Bladder microvascular endothelial cell (primary cell): ENCODE measurements at places on chromosomes 6 and 20. TPM values are rescaled to one million over a fixed set of nuclear protein-coding genes. Genes with fewer than 3 reads are reported as not detected.

MTCH1 gene
- 176 and 245 TPM in 2 replicates for total RNA-seq

TBXT gene
- not detected in 2 replicates for total RNA-seq

CARMIL1 gene
- 1.7 and 6.8 TPM in 2 replicates for total RNA-seq

SCRT2 gene
- total RNA-seq: not detected in 2 replicates

TRIM31 gene
- not detected in 2 replicates for total RNA-seq

FKBP1C gene
- 0.32 and 0.38 TPM in 2 replicates for total RNA-seq

BMP6 gene
- 101 and 330 TPM in 2 replicates for total RNA-seq

SLC22A2 gene
- not detected in 2 replicates for total RNA-seq

GLP1R gene
- not detected in 2 replicates for total RNA-seq

SRSF12 gene
- total RNA-seq: 0.19 TPM in 1 of 2 replicates, not detected in the other

ACTL10 gene
- total RNA-seq: 1.5 and 1.6 TPM in 2 replicates

RAB44 gene
- total RNA-seq: under 0.01 TPM in 1 of 2 replicates, not detected in the other

ZFP64 gene
- total RNA-seq: 13.9 and 42.7 TPM in 2 replicates

KHDC1L gene
- total RNA-seq: not detected in 2 replicates

GGTLC1 gene
- total RNA-seq: not detected in 2 replicates

ARMH2 gene
- total RNA-seq: not detected in 2 replicates

PSMB8 gene
- total RNA-seq: 67.2 and 113 TPM in 2 replicates

TLDC2 gene
- total RNA-seq: 0.13 TPM in 1 of 2 replicates, not detected in the other

SLC4A11 gene
- 1.3 and 28.9 TPM in 2 replicates for total RNA-seq

PIGT gene
- 13.0 and 30.6 TPM in 2 replicates for total RNA-seq

TSBP1 gene
- total RNA-seq: not detected in 2 replicates

UBR2 gene
- total RNA-seq: 17.3 and 35.7 TPM in 2 replicates

RPS18 gene
- 3,373 and 4,771 TPM in 2 replicates for total RNA-seq

ADGRF4 gene
- not detected in 2 replicates for total RNA-seq

NT5E gene
- total RNA-seq: 111 and 249 TPM in 2 replicates

FAM217A gene
- total RNA-seq: not detected in 2 replicates

PTCRA gene
- not detected in 2 replicates for total RNA-seq

CDSN gene
- 0.06 TPM in 1 of 2 replicates, not detected in the other for total RNA-seq

PDYN gene
- not detected in 2 replicates for total RNA-seq

WFDC5 gene
- not detected in 2 replicates for total RNA-seq

GRM1 gene
- under 0.01 TPM in 1 of 2 replicates, not detected in the other for total RNA-seq
